ENCODE measurements at places on chromosomes 4 and X. TPM values are rescaled to one million over a fixed set of nuclear protein-coding genes. Genes with fewer than 3 reads are reported as not detected.

DNA sequence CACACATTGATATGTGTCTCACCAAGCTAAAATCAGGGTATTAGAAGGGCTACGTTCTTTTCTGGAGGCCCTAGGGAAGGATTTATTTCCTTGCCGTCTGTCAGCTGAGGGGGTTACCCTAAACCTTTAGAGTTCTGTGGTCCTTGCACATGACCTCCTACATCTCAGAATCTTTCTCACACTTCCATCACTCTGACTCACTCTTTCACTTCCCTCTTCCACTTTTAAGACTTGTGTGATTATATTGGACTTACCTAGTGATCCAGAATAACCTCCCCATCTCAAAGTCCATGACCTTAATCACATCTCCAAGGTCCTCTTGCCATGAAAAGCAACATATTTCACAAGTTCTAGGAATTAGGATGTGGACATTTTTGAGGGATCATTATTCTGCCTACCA lies 53.6 kb upstream of the FUNDC1 start:
- no peak for DNase-seq

- DNase-seq, result no peak
Observed at GRCh38 chr4:140057701-140058100, 96.3 kb downstream of the MAML3 start.

DNA sequence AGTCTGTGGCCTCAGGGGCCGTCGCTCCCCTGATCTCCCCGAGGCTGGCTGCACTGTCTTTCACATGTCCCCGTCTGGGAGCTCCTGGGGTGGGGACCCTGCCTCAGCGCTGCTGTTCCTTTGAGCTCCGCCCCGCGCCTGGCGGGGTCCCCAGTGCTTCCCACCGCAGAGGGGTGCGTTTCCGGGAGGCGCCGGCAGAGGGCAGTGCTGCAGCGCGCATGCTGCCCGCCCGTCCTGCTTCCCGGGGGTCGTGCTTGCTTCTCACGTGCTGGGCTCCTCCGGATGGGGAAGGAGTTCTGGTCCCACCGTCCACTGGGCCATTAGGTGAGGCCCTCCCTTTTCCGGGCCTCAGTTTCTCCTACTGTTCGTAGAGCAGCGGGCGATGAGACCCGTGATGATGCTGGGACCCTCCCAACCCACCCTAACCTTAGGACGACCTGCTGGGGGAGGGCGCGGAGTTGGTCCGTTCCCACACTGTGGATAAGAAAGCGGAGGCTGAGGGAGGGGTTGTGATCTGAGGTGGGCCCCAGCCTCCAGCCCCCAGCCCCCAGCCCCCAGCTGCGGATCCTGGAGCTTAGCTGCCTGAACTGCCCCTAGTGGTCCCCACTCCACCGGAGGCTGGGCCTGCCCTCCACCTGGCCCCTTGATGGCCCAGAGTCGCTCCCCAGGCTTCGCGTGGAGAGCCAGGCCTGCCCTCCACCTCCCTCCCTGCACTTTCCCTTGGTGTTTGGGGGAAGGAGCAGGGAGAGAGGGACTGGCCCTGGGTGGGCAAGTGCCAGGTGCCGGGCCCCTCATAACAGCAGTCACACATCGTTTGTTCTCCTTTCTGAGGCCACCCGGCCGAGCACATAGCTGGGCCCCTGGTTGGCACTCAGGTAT lies 15.3 kb downstream of the CPZ start:
- no peak for DNase-seq

GRCh38 chr4:27666943-27667342 lies 806.3 kb downstream of the STIM2 start:
- DNase-seq, result no peak

GRCh38 chr4:147879676-147880075 lies 147.8 kb downstream of the ARHGAP10 start:
- DNase-seq, result no peak

DNA sequence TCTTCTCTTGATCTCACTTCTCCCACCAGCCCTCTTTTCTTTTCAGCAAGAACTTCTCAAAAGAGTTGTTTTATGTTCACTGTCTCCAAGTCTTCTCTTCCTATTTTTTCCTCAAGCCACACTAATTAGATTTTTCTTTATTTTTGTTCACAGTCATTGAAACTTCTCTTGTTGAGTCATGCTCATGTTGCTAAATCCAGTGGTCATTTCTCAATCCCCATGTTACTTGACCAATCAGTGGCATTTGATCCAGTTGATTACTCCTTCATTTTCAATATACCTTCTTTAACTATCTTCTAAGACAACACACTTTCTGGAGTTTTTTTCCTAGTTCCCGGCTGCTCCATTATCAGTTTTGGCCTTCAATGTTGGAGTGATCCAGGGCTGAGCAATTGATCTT lies 103.1 kb upstream of the LSM6 start:
- DNase-seq, result no peak

DNA sequence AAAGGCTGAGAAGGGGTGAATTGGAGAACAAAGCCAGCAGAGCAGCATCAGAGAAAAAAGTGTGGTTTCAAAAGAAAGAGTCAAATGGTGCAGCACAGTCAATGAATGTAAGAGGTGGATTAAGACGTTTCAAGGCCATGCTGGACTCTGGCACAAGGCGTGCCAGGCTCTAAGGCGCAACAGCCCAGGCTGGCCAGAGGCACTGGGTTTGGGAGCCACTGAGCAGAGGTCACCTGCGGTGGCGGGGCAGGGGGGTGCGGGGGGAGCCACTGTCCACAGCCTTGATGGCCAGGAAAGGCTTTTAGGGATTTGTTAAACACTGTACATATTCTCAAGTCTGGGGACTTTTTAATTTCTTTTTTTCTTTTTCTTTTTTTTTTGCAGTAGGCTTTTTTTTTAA lies 222.5 kb upstream of the FAT1 start:
- no peak for DNase-seq

DNA sequence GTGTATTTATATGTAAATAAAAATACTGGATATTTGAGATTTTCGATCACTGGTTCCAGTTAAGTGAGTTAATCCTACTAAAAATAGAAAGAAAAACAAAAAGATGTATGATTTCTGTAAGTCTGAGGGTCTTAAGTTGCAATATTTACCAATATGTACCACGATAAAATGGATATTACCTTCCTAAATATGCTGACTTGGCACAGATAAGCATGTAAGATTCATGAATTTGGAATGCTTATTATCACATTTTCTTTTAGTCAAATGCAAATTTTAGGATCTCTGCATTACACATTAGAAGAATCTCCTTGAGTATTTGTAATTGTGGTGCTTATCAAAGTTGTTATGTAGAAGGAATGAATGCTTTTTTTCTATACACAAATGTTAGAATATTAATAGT lies 1018.3 kb upstream of the GRID2 start:
- DNase-seq, result no peak

Gene SYP
- polyA plus RNA-seq, result 1.3 TPM

GRCh38 chrX:118345045-118345463 lies 852 bp upstream of the WDR44 start:
- DNase-seq, result no peak

- no peak for DNase-seq
Observed at GRCh38 chr4:121448231-121448630, 67.4 kb upstream of the QRFPR start.

GRCh38 chr4:38788317-38788716 lies 5.5 kb upstream of the TLR10 start:
- no peak for DNase-seq

GRCh38 chrX:45324941-45325340 lies 124.3 kb upstream of the DIPK2B start:
- DNase-seq, result no peak

GRCh38 chrX:78102091-78102490 lies 2.0 kb upstream of the PGK1 start:
- no peak for DNase-seq

GRCh38 chrX:100340491-100341141 lies 69.5 kb downstream of the PCDH19 start:
- DNase-seq, result no peak

- no peak for DNase-seq
Observed at GRCh38 chr4:170497689-170498088, 407.9 kb upstream of the AADAT start.

GRCh38 chr4:110622841-110623717 lies at the start of gene PITX2:
PITX2 (minus strand) TSS chr4:110623077; CDS start chr4:110622460, 617 bp downstream.
- DNase-seq, result peak; percentile 70

DNA sequence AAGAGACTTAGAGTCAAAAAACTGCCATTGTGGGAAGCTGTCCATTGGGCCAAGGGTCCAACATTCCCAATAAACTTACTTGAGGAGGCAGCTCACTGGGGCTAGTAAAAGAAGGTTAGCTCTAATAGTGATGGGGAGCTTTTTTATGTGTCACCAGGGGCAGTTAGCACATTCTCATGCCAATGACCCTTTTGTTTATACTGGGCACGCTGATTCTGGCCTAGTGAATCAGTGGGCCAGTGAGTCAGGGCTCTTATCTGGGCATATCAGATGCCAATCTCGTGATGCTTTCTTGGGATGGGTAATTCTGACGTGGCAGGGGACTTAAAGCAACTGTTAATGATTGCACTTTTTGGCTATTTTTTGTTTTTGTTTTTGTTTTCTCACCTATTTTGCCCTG lies 27.8 kb downstream of the TCEAL1 start:
- DNase-seq, result no peak

All from heart left ventricle (tissue), 16 donors.